ENCODE measurements at places on chromosomes 6 and 20.
A peak's percentile ranks its signal among the peaks of the same experiment; 100 is the strongest.

DNA sequence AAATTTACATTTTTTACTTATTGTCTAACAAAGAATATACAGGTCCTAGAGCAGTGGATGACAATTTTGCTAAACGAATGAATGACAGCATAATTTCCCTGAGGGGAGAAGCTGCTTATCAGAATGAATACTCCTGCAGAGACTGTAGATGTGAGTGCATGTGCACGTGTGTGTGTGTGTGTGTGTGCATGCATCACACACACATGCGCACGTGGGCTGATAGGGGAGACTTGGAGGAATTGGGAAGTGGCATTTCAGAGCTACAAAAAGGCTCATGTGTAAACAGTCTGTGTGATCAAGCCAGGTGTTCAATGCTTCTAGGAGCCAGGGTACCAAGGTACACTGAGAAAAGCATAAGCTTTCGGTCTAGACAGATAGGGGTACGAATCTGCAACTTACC lies 93.5 kb upstream of the SASH1 start:
- DNase-seq, result no peak

DNA sequence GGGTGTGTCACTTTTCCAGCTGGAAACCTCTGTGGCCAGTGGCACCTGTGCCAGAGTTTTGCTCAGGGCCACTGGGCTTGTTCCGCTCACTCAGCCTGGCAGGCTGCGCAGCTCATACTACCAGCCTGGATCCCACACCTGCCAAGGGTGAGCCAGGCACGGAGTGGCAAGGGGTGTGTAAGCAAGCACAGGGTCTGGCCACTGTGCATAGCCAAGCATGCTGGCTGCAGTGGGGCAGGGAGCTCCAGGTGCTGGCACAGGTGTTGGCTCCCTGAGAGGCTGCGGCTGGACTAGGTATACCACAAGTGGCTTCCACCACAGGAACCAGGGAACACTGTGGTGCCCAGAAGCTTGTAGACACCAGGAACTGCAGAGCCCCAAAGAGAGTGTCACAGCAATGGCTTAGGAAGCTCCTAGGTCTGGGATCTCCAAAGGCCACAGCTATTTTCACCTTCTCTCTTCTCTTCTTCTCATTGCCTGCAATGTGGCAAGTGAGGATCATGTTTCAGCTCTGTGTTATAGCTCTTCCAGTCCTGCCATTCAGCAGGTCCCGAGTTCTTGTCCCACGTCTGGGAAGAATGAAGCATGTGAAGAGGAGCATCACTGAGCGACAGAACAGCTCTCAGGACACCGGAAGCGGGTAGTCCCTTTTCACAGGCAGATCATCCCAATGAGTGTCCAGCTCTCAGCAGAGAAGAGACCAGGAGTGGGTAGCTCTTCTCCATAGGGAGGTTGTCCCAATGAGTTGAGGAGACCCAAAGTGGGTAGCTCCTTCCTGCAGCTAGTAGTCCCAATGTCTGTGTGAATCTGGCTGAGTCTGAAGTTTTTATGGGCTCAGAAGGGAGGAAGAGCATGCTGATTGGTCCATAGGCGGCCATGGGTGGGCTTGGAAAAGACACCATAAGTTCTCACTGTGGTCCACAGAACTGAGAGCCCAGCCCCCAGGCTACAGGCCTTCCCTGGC lies 41.3 kb downstream of the WASF1 start:
- no peak for DNase-seq

DNA sequence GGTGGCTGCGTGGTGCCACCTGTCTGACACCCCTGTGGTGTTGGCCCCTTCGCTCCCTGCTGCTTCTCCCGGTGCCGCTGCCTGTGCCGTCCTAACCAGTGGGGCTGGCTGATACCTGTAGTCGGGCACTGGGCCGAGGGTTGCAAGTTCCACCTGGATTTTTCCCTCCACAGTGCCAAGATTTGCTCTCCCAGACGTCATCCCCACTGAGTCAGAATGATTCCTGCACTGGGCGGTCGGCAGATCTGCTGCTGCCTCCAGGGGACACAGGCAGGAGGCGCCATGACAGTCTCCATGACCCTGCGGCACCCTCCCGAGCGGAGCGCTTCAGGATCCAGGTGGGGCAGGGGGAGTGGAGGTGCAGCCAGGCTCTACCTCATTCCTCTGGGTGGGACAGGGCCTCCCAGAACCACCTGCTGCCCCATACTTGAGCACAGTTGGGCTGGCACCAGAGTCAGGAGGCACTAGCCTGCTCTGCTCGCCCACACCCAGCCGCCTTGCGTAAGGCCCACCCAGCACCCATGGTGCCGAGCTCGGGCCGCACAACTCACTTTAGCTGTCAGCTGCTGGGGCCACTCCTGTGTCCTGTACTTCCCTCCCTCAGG lies 60.2 kb downstream of the TCP11 start:
- DNase-seq, result no peak

GRCh38 chr20:23139524-23139923 lies 53.4 kb upstream of the CD93 start:
- DNase-seq, result no peak

GRCh38 chr6:126955621-126956020 lies 162.8 kb upstream of the RSPO3 start:
- DNase-seq, result no peak

GRCh38 chr20:35005463-35005961 lies 49.8 kb downstream of the MYH7B start:
- no peak for DNase-seq

DNA sequence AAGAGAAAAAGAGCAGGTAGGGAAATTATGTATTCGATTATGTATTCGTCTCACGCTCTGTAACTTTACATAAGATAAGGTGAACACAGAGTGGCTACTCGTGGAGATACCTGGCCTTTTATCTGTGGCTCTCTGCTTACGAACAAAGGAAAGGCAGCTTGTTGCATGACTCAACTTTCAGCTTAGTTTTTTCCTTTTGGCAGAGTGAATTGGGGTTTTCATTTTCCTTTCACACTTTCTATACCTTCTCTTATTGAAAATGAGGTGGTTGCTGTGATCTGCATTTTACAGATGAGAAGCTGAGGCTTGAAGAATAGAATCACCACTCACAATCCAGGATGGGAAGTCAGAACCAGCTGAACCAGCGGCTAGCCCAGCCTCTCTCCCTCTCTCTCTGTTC lies 13.3 kb upstream of the KCNK15 start:
- DNase-seq, result no peak

GRCh38 chr6:25401711-25402110 lies 122.5 kb downstream of the CARMIL1 start:
- no peak for DNase-seq

- DNase-seq, result no peak
Measured at GRCh38 chr6:131175564-131175963, 40.3 kb downstream of the AKAP7 start.

DNA sequence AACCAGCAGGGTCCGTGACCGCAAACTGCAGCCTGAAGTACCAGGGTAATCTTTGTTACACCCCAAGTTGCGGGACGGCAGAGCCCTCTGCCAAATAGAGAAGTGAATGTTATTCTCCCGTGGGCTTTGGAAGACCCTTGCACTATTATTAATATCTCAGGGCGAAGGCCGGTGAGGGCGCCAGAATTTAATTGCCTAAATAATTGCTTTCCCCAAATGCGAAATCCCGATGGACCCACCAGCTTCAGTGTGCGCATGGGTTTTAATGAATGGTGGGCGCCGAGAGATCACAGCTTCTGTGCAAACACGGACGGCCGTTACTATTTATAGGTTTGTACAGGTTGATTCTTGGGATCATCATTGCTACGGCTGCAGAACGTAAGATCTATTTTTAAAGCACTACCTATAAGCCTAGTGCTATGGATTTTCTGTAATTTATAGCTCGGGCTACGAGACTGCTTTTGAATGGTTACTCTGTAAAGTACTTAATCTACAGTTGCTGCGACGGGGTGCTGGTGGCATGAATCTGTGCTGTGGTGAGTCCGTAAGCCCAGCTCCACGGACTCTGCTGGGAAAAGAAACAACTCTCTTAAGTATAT lies 15.2 kb upstream of the PHACTR3 start:
- DNase-seq, result no peak

DNA sequence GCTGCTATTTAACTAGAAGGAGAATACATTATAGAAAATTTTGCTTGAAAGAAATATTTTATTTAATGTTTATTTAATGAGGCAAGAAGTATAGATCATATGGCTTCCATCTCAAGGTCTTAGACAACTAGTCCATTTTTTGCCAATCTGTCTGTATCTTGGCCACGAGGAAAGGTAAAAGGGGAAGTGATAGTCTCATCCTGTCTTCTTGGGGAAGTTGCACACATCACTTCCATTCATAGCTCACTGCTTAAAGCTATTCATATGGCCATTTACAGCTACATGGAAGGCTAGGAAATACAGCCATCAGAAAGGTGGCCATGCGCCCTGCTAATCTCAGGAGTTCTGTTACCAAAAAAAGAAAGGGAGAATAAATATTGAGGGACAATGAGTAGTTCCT lies 50.8 kb downstream of the METTL24 start:
- DNase-seq, result no peak

- DNase-seq, result no peak
Measured at GRCh38 chr6:140437619-140438345, 1063.3 kb upstream of the CITED2 start.

DNA sequence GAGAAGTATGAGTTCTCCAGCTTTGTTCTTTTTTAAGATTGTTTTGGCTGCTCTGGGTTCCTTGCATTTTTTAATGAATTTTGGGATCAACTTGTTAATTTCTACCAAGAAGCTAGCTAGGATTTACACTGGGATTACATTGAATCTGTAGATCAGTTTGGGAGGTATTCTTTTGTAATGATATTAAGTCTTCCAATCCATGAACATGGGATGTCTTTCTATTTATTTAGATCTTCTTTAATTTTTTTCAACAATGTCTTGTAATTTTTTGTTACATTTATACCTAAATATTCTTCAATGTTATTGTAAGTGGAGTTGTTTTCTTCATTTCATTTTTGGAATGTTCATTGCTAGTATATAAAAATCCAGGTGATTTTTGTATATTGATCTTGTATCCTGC lies 12.5 kb downstream of the PRIM2 start:
- no peak for DNase-seq

DNA sequence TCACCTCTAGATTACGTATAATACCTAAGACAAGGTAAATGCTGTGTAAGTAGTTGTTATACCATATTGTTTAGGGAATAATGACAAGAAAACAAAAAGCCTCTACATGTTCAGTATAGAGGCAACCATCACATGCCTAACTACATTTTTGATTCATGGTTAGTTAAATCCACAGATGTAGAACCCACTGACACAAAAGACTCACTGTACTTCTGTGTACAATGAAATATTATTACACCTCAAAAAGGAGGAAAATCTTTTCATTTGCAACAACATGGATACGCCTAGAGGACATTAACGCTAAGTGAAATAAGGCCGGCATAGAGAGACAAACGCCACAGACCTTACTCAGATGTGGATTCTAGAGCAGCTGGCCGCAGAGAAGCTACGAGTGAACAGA lies 50.5 kb downstream of the NINL start:
- DNase-seq, result no peak

DNA sequence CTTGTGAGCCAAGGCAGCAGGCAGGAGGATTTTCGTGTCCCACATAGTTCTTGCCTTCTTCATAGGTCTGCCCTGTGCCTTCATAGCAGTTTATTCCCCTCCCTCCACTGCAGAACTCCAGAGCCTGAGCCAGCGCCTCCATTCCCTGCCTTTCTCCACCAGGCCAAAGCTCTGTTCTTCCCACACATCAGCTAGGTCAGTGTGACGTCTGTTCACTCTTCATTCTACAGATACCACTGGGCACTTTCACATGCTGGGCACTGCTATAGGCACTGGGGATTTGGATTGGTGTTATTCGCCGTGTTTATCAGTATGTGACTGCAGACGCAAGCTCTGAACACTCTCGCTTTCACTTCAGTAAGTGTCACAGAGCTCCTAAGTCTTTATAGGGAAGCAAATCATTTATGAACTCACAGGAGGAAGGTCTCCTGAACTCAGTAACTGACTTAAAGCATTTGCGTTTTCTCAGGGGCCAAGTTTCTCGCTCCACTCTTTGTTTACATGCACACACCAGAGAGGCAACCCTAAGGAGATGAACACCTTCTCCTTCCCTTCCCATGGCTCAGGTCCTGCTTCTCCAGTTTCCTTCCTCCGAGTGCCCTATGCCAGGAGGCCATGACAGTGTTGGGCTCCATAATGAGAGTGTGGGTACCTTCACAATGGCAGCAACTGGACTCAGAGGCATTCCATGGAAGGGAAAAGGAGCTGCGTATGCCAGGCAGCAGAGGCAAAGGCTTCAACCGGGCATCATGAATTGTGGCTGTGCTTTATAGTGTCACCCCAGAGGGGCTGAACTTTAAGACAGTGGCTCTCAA lies 6.3 kb upstream of the APMAP start:
- no peak for DNase-seq

DNA sequence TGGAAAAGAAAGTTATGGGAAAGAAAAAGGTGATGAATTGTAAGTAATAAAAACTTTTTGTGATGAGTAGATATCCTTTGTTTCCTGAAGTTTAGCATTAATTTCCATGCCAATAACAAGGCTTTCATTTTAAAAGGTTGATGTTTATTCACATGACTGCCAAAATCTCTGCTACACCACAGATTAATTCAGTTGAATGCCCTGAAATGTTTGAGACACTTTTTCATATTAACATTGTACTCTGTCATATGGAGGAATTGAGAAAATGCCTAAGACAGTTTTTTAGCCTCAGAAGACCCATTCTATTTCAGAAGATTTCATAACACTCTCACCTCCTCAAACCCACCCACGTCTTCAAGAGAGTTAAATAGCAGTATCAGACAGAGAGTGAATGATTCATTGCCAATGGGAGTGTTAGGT lies 115.5 kb downstream of the ADGRG6 start:
- DNase-seq, result no peak

DNA sequence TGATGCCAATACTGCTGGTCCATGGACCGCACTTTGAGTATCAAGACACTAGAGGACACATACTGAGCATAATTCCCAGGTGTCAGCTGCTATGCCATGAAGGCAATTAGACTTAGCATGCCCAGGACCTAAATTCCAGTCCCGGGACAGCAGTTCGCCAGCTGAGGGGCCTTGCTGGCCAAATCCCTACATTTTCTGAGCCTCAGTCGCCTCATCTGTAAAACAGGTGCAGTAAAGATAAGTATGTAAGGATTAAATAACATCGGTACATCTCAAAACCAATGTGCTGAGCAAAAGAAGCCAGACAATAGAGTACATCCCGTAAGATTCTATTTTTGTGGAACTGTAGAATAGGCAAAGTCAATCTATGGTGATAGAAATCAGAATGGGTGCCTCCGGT lies 1.0 kb downstream of the BFSP1 start:
- DNase-seq, result no peak

DNA sequence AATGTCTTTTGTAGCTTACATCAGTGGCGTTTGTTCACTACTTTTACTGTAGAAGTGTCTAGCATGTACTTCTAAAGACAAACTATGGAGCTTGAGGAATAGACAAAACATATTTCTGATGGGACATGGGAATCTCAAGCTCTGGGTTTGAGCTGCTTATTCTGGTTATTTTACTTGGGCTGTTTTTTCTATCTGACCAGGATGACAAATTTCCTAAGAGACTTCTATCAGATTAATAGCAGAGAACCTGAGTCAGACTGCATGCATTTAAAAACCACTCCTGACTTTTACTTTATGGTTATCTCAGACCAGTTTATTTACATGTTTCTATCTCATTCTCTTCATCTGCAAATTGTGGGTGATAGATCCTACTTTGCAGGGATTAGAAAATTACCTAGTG lies 1282.3 kb upstream of the GJE1 start:
- DNase-seq, result peak; percentile 73

GRCh38 chr20:52031563-52032303 lies 159.8 kb downstream of the ZFP64 start:
- DNase-seq, result peak; percentile 69

Measured in HFFc6 (cell line).